Karpas-422 (cell line): ENCODE measurements at places on chromosomes 6 and 20.

- no peak for DNase-seq
Measured at GRCh38 chr6:63493557-63493956, 78.7 kb upstream of the LOC128125822 start.

DNA sequence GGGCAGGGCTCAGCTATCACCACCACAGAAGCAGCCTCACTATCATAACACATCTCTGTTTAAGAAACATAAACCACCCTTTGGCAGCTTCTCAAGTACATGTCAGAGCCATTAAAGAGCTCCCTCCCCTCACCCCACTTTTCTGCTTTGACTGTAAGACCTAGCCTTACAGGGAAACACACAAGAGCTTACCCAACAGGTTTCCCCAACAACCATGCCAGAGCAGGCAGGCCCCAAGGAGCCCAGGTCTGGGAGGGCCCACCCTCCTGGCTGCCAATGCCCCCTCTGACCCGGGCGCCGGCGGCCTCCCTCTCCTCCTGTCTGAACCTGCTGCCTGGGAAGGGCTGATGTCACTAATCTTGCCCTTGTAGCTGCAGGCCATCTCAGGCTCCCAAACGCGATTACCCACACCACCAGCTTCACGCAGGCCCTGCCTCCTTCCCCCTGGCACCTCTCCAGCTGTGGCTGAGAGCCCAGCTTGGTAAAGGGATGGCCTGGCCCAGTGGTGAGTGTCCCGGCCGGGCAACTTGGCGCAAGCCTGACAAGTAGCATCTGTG lies 402.0 kb downstream of the MAFB start:
- no peak for DNase-seq

GRCh38 chr6:159943101-159943632 lies 25.7 kb upstream of the IGF2R start:
- DNase-seq = no peak

DNA sequence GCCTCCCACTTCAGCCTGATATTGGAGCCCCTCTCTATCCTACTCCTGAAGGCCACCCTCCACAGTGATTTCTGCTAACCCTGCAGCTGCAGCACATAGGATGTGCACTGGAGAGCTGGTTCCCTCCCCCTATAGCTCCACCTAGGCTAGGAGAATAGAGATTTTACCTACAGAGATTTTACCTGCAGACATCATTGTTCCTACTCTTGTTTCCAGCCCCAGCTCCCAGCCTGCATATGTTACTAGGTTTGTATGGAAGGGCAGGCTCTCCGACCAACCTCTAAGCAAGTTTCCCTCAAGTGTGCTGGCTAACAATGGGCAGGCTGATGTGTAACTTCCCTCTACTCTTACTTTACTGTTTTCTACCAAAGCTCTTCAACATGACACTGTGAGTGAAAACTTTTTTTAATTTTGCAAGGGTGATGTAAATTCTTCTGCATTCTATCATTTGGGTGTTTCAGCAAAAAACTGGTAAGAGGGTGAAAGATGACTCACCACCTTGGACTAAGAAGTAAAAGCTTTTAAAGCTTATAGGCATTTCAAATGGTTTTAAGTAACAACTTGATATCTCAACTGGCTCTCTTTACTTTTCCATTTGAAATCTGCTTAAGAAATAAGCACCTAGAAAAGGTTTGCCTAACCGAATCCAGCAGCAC lies 106.8 kb downstream of the CDK19 start:
- no peak for DNase-seq

GRCh38 chr20:58453391-58453790 lies 61.8 kb downstream of the APCDD1L start:
- DNase-seq = no peak

DNA sequence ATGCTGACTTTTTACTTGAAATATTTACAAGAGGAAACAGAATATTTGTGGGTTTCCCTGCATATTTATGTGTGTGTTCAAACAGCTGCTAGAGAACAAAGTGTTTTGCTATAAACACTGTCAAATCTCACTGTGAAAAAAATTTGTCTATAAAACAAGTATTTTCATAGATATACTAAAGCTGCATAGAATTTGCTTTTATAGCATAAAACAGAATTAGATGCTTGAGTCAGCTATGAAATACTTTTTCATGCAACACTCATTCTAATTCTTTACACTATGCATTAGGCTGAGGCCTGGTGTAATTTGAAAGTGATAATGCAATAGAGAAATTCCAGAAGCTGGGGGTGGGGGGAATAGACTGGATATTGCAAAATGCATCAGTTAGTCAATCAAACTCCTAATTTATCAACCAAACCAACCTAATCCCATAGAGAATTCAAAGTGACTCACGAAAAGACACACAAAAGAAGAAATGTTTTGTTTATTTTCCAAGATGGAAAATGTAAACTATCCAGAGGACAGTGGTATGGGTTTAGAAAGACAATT lies 148.2 kb downstream of the LAMA2 start:
- no peak for DNase-seq

- DNase-seq = peak; percentile 59
Measured at GRCh38 chr20:35001596-35002362, 46.1 kb downstream of the MYH7B start.

DNA sequence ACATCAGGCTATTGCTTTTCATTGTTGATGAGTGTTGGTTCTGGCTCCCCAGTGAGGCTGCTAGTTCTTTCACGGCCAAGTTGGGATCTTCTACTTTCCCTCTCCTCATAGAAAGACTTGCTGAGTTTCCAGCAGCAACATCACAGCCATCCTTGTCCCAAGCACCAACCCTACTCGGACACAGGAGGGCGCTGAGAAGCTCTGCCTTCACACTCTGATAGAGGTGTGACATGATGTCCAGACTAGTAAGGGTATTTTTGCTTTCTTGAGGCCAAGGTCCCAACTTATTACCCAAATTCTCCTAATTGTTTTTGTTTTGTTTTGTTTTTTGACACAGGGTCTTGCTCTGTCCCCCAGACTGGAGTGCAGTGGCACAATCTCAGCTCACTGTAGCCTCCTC lies 3.0 kb upstream of the GCM1 start:
- DNase-seq = peak; percentile 80

GRCh38 chr6:107493158-107494057 lies 3.5 kb downstream of the SOBP start:
- DNase-seq = no peak

GRCh38 chr6:36319436-36319762 lies 17.3 kb downstream of the BNIP5 start:
- DNase-seq = no peak

DNA sequence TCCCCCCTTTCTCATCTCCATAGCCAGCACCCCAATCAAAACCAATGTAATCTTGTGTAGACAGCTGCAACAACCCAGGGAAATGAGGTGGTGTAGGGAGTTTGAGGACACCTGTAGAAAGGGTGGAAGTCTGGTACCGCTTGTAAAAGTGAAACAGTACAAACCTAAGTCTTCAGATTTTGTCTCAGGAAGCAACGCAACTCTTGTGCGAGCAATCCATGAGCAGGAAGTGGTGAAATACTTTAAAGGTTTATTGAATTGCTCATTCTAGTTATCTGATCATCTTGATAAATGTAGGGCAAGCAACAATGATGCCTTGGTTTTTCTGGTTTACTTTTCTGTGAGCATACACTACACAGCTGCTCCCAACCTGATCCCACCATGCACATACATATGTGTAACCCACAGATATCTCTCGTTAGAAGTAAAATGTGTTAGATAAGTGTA lies 71.1 kb upstream of the THEMIS start:
- DNase-seq = no peak

GRCh38 chr6:150465610-150466009 lies 96.8 kb downstream of the IYD start:
- no peak for DNase-seq

- DNase-seq = no peak
Measured at GRCh38 chr6:168794491-168794890, 353.5 kb downstream of the SMOC2 start.

DNA sequence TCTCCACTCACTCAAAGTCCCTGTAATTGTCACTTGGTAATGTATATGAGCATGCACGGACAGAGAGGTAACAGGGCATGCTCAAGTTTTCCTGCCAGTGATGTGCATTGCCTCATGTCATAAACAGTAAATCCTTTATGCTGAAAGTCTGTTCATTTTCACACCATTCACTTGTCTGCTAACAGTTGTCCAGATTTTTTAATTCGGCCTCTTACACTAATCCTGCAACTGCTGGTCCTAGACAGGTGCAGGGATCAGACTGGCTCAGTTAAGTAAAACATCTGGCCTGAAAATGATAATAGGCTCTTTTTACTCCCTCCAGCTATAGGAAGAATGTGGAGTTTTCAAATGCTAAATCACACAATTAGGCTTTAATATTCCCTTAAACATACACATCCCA lies 185.4 kb upstream of the VGLL2 start:
- DNase-seq = no peak

GRCh38 chr20:46364670-46365486 lies 41.5 kb downstream of the ELMO2 start:
- DNase-seq = no peak

GRCh38 chr6:14876778-14877613 lies 368.9 kb upstream of the JARID2 start:
- DNase-seq = no peak

DNA sequence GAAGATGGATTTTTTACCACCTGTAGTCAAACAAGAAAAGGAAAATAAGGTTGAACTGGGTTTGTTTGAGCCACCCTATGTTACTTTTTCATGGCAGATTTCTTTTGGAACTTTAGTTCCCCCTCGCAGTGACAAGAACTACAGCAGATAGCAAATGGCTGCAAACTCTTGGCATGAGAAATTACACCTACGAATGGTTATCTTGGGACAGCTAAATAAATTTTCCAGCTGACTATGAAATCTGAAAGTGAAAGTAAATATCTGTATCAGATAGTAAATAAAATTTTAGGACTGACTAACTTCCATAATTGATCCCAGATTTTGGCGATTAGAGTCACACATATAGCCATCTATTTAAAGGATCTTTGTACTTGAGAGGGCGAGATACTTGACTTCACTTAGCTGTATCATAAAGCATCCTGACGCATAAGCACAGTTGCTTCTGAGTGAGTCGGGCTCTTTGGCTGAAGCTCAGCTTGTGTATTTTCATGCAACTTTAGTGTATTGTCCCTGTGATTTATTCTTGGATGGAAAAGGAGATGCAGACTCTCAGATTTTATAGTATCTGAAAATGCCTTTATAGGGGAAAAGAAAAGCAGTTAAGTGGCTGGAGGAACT lies 125.3 kb upstream of the B3GAT2 start:
- DNase-seq = no peak

- DNase-seq = no peak
Measured at GRCh38 chr20:63471981-63472831, at the start of gene KCNQ2. TSS of gene KCNQ2 (minus strand) at chr20:63472655. CDS start at chr20:63472463, 192 bp downstream.

DNA sequence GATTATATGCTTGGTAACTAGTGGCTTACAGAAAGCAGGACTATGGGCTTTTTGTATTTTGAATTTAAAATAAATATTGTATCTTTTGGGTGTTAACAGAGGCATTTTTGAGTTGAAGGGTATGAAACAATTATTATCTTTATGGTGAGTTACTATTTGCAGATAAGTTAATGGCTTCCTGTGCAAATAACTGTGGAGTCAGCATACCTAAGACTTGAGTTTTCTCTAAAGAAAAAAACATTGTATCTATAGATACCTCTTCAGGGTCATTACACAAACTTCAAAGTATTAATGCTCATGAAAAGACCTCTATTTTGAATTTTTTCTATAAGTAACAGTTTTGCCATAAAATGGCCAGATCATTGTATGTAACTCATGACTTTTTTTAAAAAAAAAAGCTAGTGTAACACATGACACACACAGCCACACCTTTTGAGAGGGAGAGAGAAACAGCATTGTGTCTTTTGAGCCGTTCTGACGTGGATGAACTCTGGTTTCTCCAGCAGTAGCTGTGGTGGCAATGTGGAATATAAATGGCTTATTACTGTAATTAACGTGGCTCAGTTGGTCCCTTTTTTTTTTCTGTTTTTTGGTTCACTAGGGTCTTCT lies 36.3 kb downstream of the PLEKHG1 start:
- peak; percentile 60 for DNase-seq

GRCh38 chr6:159328052-159328451 lies 158.9 kb downstream of the FNDC1 start:
- DNase-seq = no peak

DNA sequence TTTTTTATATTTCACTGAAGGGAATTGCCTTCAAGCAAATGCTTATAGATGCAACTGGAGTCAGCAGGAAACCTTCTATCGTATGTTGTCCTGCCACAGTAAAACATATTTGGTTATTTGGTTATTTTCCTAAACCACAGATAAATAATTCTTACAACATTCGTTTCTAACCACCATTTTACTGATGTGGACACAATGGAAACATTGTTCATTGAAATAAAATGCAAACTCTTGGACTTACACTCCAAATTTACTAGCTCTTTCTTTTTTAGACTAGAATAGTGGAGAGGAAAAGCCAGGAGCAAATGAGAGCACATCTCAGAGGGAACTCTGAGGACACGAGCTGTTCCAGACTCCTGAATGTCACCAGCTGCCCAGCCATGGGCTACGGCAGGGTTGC lies 114.8 kb downstream of the RPS12 start:
- DNase-seq = no peak

GRCh38 chr6:169545982-169546381 lies 155.8 kb downstream of the WDR27 start:
- no peak for DNase-seq

DNA sequence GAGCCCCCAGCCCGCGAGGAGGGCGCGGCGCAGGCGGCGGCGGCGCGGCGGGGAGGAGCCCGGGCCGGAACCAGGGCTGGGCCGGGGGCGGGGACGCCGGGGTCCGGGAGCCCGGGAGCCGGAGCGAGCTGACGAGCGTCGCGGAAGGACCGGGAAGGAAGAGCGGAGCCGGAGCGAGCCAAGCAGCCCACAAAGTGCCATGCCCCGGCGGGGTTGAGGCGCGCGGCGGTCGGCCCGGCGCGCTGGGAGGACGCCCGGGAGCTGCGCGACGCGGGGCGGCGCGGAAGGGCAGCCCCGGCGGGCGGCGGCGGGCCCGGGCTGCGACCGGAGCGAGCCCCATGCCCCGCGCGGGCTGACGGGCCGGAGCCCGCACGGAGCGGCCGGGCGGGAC lies 289 bp downstream of the FOXP4 start:
- DNase-seq = peak; percentile 81

GRCh38 chr6:108557494-108558371 lies 3.0 kb upstream of the FOXO3 start:
- DNase-seq = peak; percentile 88

- DNase-seq = no peak
Measured at GRCh38 chr6:5665667-5666066, 341.1 kb downstream of the NRN1 start.

DNA sequence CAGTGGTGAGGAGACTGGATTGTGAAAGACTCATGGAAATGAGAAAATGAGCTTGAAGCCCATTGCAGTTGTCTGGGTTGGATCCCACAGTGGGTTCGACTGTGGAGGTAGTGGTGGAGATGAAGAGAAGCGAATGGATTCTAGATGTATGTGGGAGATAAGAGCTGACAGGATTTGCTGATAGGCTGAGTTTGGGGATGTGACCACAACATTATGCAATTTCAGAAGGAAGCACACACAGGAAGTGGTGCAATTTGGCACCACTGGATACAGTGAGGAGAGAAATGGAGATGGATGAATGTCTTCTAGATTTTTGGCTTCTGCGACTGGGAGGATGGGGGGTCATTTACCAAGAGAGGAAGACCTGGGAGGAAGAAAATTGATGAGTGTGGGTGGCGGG lies 64.4 kb upstream of the MAFB start:
- no peak for DNase-seq

GRCh38 chr6:85240787-85241385 lies 209.0 kb upstream of the NT5E start:
- no peak for DNase-seq
